CD8-positive, alpha-beta T cell (primary cell): ENCODE measurements at places on chromosomes 5 and 9.

DNA sequence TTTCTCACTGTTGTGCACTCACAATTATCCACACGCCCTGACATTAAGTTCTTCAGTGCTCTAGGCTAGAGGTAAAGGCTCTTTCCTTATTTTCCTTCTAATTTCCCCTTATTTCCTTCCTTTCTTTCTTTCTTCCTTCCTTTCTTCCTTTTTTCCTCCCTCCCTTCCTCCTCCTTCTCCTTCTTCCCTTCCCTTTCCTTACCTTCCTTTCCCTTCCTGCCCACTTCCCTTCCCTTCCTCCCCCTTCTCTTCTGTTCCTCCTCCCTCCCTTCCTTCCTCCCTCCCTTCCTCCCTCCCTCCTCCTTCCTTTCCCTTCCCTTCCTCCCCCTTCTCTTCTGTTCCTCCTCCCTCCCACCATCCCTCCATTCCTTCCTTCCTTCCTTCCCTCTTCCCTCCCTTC, 317.0 kb upstream of the IRX1 start:
- no peak for DNase-seq

GRCh38 chr5:167869125-167869524, 422.3 kb upstream of the WWC1 start:
- DNase-seq, result no peak

GRCh38 chr9:36250079-36250478, 8.2 kb downstream of the GNE start:
- DNase-seq, result no peak

- no peak for DNase-seq
Measured at GRCh38 chr9:135370411-135371375, 108.9 kb upstream of the PPP1R26 start.

DNA sequence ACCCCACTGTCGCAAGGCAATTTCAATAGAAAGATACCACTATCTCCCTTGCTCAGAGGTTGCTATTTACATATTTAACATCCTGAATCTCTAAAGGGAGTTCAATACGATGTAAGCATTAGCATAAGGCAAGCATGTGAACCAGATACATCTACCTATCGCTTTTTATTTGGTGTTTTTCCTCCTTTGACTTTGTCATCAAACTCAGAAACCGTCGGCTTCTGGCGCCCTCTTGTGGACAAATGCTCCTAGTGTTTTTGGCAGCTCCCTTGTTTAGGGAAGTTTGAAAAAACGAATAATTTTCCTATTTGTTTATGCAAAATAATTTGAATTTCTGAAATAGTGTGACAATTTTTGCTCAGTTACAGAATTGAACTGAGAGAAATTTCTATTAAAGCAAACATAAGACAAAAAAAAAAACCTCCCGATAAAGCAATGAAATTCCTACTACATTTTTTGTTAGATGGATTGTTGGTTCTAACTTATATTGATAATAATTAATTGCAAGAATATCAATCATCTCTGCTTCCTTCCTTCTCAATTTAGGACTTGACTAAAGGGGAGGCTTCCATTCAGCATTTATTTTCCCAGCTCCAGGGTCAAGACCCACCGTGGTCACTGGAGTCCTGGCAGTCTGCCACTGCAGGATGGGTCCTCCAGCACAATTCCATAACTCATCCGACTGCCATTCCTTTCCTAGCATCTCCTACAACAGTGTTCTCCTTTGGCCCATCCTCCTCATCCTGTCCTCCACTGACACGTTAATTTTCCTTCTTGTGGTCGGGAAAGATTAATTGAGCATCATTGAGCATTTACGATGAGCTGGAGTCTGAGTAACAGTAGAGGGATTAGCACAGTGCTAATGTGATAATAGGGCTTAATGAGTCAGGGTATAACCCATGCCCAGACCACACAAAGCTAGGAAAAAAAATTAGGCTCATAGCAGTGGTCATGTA, 131.8 kb upstream of the CHD1 start:
- DNase-seq, result peak; percentile 89

DNA sequence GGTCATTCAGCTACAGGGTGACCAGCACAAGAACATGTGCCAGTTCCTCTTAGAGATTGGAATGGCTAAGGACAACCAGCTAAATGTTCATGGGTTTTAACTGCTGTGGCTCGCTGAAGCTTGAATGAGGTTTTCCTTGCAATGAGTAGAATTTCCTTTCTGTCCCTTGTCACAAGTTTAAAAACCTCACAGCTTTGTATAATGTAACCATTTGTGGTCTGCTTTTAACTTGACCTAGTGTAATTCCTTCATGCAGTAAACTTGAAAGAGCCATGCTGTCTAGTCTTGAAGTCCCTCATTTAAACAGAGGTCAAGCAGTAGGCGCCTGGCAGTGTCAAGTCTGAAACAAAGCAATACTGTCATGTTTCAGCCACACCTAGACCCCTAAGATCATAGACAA, 181.3 kb upstream of the DMRT1 start:
- DNase-seq, result no peak

DNA sequence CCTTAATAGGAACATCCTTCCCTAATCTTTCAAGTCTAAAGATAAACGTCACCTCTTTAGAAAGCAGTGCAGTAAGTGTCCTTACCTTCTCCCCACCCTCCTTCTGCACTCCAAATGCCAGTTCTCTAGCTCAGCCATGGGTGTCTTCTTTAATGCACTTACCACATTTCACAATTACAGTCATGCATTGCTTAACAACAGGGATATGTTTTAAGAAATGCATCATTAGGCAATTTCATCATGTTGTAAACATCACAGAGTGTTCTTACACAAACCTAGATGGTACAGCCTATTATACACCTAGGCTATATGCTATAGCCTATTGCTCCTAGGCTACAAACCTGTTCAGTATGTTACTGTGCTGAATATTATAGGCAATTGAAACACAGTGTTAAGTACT, 91.2 kb downstream of the RFX3 start:
- no peak for DNase-seq

DNA sequence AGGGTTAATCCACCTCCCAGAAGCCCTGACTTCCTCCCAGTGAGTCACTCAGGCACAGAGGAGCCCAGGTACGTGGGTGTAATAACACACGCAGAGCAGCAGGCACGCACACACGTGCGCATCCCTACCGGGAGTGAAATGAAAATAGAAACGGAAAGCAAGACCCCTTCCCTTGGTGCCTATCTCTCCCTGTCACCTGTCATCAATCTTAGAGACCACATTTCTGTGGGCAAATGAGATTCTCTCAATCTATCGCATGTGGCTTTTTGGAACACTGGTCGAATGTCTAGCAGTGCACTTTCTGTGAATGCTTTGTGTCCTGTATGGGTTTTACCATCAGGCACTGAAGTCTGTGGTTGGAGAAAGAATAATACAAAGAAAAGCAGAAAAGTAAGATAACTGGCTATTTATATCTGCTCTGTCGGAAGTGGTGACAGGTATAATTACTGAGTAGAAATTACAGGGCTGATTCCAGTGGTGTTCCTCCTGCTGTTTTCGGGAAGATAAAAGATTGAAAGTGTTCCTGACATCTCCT, 137.7 kb upstream of the GRIA1 start:
- peak; percentile 5 for DNase-seq

- DNase-seq, result no peak
Measured at GRCh38 chr5:157599565-157599964, 24.0 kb upstream of the ADAM19 start.

DNA sequence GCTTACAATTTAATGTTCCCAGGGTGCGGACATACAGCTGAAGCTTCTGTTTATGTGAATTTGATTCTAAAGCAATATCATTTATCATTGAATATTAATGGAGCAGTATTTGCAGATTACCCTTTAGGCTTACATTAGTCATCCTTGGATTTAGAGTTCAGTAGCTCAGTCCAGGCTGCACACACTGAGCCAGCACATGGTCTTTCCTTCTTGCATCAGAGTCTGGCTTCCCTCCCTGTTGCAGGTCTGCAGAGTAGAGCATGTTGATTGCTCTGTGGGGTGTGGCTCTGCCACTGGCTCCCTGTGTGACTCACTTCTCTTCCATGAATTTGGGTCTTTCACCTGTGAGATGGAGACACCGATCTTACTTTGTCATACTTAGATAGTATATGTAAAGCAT, 36.8 kb downstream of the NSG2 start:
- no peak for DNase-seq

GRCh38 chr5:81486711-81487110, 92.8 kb upstream of the ACOT12 start:
- no peak for DNase-seq

DNA sequence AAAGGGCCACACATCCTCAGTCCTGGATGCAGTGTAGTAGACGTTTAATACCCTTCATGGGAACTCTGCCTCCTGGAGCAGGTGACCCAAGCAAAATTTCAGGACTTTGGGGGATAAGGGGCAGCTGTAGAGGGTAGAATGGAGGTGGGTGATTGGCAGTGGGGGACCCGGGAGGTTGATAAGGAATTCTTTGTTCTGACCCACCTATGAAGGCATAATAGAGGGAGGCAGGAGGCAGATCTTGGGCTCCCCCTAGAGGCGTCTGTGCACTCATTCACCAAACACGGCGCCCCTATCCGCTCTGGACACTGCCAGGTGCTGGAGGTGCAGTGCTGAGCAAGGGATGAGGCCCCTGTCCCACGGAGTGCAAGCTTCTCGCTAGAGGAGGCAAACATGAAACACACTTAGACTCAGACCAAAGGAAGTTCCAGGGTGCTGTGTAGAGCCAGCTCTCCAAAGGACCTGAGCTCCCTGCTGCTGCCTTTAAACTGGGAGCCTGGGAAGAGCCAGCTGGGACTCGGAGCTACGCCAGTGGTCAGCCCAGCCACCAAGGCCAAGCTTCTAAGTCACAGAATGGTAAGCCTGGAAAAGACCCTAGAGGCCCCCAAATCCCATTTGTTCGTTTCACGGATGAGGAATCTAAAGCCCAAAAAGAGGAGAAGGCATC, 7.7 kb downstream of the IL17B start:
- peak; percentile 76 for DNase-seq

DNA sequence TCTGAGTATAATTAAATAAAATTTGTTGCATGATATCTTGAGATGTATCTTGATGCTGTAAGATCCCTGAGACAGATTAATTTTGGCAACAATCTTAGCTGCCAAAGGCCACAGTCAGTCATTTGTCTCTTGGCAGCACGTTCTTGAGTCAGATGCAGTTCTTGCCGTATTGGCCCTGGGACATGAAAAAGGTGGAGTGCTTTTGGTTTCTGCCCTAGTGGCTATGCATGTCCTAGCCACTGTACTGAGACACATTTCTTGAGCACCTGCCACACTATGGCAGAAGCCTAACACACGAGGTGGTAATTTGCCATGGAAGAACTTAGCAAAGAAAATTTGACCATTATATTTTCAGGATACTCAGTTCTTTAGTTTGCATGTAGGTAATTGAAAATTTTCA, 45.0 kb upstream of the PHF2 start:
- no peak for DNase-seq

GRCh38 chr5:1130218-1130946, 18.5 kb upstream of the SLC12A7 start:
- no peak for DNase-seq

- DNase-seq, result no peak
Measured at GRCh38 chr5:113552137-113552536, 38.6 kb downstream of the YTHDC2 start.

DNA sequence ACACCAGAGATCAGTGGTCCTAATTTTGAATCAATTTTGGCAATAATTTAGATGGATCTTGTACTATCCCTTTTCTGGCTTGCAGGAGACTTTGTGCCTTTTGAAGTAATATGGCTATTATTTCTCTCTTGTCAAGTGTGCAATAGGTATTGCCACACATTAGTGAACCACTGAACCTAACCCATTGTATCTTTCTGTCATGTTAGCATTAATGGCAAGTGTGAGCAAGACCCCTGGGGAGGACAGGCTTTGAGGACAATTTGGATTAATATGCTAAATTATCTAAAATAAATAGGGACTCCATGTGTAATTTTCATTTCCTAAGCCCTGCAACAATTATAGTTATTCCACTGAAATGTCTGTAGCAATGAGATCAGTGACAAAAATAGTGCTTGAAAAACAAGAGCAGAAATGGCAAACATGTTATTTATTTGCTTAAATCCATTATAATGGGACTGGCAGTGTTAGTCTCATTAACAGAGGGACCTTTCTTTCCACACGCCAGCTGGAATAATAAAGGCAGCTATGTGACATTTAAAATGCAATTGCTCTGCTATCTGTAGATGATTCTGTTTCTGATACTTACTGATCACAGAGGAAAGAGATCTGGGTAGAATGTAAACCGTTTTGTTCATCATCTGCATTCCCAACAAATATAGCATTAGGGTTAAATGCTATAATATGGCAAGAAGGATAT, 753.3 kb upstream of the ZNF608 start:
- DNase-seq, result no peak

GRCh38 chr9:33461492-33461891, 12.2 kb downstream of the NOL6 start:
- no peak for DNase-seq

GRCh38 chr5:180589771-180590542, 1.3 kb downstream of the SCGB3A1 start:
- DNase-seq, result no peak

GRCh38 chr9:114518599-114519022, 13.3 kb upstream of the WHRN start:
- no peak for DNase-seq

GRCh38 chr5:72244862-72245371, 75.1 kb downstream of the MRPS27 start:
- DNase-seq, result no peak

DNA sequence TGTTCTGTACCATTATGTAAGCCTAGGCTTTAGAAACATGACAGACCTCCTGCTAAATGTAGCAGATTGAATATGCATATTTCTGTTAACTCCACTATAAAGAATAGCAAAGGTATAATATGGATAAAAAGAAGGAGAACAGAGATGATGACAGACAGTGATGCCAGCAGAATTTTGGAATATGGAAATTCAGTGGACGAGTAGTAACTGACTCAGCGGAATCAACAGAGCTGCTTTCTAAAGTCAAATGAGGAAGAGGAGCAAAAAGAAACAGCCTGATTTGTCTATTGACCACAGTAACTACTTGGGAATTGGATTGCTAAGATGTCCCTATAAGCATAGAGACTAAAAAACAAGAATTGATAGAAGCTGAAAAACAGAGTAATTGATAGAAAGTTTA, 8.0 kb downstream of the GPR21 start:
- DNase-seq, result no peak

DNA sequence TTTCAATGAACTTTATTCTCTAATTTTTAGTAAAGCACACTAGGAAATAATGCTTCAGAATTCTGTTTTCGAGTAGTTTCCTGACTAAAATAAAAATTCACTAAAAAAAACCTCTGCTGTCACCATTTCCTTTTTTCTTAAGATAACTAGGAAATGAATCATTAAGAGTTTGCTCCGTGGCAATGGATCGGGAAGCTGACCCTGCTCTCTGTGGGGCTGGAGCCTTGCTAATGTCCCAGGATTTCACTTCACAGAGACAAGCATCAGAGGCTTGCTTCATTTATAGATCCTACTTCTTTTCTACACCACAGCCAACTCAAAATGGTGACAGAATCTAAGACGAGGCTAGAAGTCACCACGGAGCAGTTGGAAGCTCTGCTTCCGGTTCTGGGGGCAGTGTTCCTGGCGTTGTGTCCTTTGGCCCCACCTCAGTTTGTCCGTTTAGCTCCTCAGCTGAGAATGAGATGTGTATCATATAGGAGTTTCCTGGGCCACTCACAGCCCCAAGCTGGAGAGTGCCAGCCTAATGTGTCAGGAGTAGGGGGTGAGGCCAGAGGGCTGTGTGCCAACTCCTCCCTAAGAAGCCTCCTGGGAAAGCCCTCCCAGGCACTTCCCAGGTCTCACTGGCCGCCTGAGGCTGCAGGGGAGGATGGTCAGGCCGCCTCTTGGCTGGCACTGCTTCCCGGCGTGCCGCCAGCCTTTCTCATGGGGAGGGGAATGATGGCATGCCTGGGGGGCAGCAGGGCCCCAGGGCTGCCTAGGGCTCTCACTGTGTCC, 19.6 kb downstream of the TENT4A start:
- no peak for DNase-seq
